ENCODE measurements at places on chromosomes 16 and 17. TPM values are rescaled to one million over a fixed set of nuclear protein-coding genes. Genes with fewer than 3 reads are reported as not detected.

The ZP2 gene
- total RNA-seq, result 2.1 TPM

The TBC1D3E gene
- not detected for total RNA-seq

The CDRT15 gene
- not detected for total RNA-seq

The SETD1A gene
- 4.6 TPM for total RNA-seq

The NLRC5 gene
- total RNA-seq, result 14.2 TPM

The ZNF785 gene
- 12.1 TPM for total RNA-seq

The CES5A gene
- not detected for total RNA-seq

The ZNF207 gene
- total RNA-seq, result 144 TPM

The TTLL6 gene
- total RNA-seq, result not detected

The ALDOA gene
- 1,849 TPM for total RNA-seq

The C17orf78 gene
- not detected for total RNA-seq

The CD300LG gene
- total RNA-seq, result 2.5 TPM

The MPRIP gene
- 214 TPM for total RNA-seq

The TNFSF13 gene
- total RNA-seq, result 6.6 TPM

The STAT3 gene
- 158 TPM for total RNA-seq

The KRTAP3-2 gene
- not detected for total RNA-seq

The MYH2 gene
- total RNA-seq, result 1,036 TPM

The STX1B gene
- total RNA-seq, result 0.92 TPM

The FLYWCH2 gene
- total RNA-seq, result 37.0 TPM
